CD4-positive, alpha-beta T cell treated with Interleukin-1 beta for 1 hour (primary cell): ENCODE measurements at places on chromosomes 2 and 18.

DNA sequence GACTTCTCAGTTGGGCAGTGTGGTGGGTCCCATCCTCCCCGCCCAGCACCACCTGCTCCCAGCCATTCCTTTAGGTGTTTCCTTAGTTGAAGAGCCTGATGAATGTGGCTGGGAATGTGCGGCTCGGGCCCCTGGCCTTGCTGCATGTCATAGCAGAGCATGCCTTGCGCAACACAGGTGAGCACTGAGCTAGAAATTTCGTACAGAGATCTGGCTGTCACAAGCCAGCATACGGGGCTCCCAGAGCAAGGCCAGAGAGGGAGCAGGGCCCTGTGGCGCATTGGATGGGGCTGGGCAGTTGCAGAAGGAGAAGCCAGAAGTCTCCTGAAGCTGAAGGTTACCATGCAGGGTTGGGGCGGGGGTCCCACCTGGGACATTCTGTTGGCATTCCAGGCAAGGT, 129.7 kb downstream of the WDSUB1 start:
- DNase-seq: no peak

DNA sequence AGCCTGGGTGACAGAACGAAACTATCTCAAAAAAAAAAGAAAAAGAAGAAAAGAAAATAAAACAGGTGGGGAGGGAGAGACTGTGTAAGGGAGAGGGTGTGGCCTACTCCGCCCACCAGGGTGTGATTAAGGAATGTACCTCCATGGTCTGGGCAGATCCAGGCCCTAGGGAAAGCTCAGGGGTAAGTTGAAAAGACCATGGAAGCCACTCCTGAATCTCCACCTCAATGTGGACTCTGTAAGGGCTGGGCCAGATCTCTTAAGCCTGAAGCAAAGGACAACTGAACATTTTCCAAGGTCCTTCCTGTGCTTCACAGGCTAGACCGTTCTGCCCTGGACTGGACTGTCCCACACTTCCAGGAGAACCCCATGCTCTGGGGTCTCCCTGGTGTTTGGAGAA, 9.7 kb upstream of the ATG16L1 start:
- DNase-seq: no peak

- no peak for DNase-seq
These were observed 148.5 kb downstream of the FMNL2 start for GRCh38 chr2:152483276-152484063.

DNA sequence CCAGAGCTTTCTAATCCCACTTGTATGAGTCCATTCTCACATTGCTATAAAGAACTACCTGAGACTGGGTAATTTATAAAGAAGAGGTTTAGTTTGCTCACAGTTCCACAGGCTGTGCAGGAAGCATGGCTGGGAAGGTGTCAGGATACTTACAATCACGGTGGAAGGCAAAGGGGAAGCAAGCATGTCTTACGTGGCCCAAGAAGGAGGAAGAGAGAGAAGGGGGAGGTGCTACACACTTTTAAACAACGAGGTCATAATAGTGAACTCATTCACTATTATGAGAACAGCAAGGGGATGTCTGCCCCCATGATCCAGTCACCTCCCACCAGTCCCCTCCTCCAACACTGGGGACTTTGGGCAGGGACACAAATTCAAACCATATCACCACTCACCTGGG, 67.8 kb downstream of the TTC32 start:
- DNase-seq: no peak

GRCh38 chr2:59277671-59278070, 1036.5 kb upstream of the FANCL start:
- DNase-seq: no peak

DNA sequence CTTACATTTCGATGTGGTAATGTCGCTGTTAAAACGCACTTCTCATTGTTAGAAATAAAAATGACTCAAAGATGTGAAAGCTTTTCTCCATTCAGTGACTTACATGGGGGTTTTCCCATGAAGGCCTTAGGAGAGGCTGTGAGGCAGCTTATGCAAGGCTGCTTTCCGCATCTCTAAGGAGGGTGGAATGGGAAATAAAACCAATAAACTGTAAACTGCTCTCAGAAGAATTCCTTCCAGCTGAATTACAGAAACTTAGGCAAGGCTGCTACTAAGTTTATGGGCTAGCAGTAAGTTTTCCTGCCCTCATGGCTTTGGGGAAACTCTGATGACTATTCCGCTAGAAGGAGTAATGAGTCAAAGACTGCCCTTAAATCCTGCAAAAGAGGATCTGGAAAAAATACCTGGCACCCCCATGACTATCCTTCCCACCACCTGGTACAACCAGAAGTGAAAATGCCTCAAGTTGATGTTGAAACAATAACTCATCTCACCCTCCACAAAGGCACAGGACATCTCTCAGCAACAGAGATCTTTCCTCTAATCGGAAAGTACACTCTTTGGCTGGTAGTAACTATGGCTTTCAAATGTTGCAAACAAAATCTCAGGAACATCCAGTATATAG, 97.7 kb upstream of the SMAD7 start:
- no peak for DNase-seq

- DNase-seq: no peak
These were observed 27.3 kb upstream of the METAP1D start for GRCh38 chr2:171972329-171972982.

GRCh38 chr2:177052471-177052870, 160.1 kb upstream of the HNRNPA3 start:
- DNase-seq: no peak

DNA sequence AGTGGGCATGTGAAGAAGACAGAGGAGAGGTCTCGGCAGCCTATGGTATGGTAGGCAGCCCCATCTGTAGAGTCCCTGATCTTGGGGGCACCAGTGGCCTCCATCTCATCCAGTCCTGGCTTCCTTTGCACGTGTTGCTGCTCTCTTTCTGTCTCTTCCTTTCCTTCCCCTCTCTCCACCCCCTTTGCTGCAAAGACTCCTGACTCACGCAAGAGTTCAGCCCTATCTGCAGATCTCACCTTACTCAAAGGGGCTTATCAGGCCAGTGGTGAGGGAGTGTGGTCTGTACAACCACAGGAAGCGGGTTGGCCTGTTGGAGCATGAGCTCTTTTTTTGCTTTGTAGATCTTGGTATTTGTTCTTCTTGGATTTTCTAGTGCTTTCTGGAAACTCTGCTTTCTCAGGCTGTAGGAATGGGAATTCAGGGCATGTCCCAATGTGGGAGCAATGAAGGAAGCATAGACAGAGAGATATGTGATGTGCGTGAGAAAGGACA, 14.6 kb upstream of the NT5DC4 start:
- peak; percentile 39 for DNase-seq

- no peak for DNase-seq
These were observed 25.5 kb downstream of the TCF7L1 start for GRCh38 chr2:85158559-85159273.

DNA sequence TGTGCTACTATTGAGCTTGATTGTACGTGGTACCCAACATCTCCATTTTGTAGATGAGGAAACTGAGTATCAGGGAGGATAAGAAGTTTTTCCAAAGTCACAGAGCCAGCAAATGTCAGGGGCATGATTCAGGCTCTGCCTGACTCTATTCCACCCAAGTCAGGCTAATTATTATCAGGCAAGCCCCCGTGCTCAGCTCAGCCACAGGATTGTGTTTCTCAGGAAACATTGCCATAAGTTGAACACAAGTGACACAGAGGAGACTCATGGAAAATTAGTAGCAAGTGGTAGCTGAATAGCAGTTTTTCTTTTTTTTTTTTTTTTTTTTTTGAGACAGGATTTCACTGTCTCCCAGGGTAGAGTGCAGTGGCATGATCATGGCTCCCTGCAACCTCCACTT, 260.5 kb downstream of the C1D start:
- DNase-seq: no peak

GRCh38 chr2:152505495-152505906, 170.5 kb downstream of the FMNL2 start:
- DNase-seq: no peak

GRCh38 chr2:139365189-139365588, 585.0 kb upstream of the NXPH2 start:
- no peak for DNase-seq

DNA sequence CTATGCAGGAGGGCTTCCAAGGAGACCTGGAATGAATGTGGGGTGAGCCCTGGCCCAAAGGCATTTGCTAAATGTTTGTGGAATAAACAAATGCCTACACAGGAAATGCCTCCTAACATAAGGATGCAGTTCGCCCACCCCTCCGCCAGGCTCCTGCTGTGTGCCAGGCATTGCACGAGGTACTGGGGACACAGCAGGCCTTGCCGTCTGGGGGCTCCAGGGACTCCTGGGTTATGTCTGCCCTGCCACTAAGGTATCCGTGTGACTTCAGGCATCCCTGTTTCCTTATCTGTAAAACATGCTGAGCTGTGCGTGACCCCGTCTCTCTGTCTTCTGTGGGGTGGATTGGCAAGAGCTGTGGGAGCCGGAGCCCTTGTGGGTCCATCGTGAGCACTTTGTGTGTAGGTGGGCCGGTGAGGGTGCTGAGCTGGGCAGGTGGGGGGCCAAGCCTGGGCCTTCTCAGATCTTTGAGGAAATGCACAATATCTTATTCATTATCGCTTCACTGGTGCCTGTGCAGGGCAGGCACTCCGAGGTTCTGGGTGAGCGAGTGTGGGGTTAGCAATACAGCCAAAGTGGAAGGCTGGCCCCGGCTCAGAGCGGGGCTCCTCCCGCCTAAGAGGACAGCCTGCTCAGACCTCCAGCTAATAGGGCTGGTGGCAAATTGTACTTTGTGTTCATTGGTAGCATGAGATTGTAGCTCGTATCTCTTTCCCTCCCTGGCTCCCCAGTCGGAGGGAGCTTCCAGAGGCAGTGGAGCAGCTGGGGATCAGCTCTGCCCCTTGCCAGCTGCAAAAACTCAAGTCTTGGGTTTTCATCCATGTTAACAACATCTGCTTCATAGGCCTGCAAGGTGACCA, 126.8 kb downstream of the GLI2 start:
- DNase-seq: no peak

DNA sequence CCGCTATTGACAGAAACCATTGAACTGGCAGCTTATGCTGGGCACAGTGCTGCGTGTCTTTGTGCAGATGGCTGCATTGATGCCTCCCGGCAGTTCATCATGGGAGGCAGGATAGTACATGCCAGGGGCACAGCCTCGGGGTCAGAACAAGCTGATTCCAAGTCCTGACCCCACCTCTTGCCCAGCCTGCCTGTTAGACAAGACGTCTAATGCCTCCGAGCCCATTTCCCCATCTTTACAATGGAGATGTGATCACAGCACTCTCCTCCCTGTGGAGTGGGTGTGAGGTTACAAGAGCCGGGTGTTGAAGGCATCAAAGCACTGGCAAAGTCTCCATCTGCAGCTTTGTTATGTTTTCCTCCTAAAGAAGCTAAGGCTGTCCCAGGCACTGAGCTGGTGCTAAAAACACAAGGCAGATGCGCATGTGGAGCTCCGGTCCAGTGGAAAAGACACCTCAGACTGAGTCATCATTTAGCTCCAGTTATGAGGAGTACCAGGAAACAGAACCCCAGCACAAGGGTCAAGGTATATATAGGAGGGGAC, 125.7 kb upstream of the EPAS1 start:
- no peak for DNase-seq

- no peak for DNase-seq
These were observed 23.4 kb downstream of the CHCHD5 start for GRCh38 chr2:112607680-112608438.

DNA sequence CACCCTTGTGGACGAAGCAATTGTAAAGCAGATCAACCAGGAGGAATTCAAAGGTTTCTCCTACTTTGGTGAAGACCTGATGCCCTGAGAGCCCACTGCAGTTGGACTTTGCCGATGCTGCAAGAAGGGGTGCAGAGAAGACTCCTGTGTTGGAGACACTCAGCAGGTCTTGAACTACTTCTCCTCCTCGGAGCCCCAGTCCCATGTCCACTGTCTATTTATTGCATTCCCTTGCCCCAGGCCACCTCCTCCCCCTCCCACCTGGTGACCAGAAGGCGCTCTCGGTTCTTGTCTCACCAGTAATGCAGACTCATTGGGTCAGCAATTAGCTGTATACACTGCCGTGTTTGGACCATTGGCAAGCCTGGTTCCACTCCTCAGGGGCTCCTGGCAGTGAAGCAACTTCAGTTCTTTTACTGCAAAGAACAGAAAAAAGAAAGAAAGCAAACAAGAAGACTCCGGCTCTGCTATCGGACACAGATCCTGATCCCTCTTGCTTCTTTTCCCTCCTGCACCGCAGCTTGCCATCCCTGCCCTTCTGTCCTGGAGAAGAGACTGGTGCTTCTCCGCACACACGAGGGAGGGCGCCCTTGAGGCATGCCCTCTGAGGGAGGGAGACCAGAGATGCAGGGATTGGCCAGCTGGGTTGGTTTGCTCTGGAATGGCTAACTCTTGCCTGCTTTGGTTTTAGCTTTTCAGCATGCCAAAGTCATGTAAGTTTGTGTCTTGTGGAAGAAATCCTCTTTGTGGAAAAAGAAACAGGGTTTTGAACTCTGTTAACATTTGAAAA, 112.2 kb upstream of the EPAS1 start:
- DNase-seq: no peak

- no peak for DNase-seq
These were observed 202.4 kb downstream of the KLHL29 start for GRCh38 chr2:23587341-23587880.

DNA sequence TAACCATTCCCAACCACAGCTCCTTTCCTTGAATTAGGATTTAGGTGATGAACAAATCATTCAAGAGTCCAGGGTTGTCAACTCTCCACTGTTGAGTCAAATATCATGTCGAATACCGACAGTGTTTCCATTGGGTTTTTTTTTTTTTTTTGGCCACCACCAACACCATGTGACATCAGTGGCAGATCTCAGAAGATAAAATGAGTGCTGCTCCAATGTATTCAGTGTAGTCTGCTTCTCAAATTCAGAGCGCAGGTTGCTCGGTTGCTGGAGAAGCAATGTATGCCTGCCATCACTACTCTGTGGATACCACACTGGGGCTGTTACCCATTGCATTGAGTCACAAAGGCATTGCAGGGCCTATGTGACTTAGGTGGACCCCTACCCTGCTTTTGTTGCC, 10.8 kb upstream of the ATL2 start:
- peak; percentile 21 for DNase-seq

DNA sequence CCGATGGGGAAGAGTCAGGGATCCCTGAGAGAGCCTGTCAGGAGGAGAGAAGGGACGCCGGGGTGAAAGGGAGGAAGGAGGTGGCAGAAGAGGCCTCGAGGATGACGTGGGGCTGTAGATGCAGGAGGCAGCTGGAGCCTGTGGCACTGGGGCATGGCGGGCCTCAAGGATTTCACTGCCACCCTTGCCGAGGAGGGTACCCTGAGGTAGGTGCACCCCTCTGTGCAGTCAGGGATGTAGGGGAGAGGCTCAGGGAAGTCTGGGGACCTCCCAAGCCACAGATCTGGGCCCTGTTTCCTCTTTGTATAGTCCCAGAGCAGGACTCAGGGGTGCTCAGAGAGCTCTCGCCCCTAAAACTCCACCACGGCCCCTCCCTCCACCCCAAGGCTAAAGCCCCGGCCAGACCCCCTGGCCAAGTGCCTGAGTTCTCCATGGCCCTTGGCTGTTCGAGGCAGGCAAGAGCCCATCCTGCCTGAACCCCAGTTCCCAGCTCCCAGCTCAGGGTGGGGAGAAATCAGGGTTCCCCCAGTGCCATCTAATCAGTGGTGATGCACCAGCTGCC, 39.0 kb upstream of the HDAC4 start:
- DNase-seq: no peak

DNA sequence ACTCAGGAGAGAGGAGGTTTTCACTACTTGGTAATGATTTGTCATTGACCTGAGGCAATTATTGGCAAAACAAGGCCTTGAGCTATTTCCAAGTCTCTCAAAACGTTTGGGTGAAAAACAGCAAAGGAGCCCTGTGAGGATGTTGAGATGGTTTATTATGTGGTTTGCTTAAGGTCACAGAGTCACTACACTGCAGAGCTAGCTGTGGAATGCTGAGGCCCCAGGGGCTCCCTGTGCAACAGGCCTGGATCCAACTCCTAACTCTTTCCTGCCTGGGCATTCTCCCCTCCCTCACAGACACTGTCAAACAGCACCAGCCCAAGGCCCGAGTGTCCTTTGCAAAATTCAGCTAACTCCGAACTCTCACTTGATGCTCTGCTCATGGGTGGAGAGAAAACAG, 754.6 kb upstream of the SOX11 start:
- no peak for DNase-seq
